ENCODE measurements at places on chromosomes 6 and 20.

GRCh38 chr6:116314218-116314617 is 34.5 kb upstream of the TSPYL1 start:
- DNase-seq, result no peak

GRCh38 chr6:139452148-139452876 is 77.9 kb upstream of the CITED2 start:
- no peak for DNase-seq

DNA sequence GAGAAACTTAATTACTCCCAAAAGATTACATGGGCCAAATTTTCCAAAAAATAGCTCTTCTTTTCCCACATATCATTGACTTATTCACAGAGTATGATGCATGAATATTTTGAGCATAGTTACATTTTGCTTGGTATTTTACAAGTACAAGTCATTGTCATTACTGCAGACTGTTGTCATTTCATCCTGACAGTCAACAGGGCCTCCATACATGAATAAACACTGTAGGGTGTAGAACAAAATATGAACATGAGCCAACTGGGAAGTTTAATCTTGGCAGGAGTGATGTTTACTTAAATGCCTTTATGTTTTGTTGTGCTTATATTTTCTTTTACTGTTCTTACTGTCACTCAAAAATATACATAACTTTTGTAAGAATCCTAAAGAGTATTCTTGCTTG is 340.7 kb downstream of the ADGRB3 start:
- no peak for DNase-seq

GRCh38 chr20:4091490-4092479 is 76.4 kb upstream of the RNF24 start:
- no peak for DNase-seq

GRCh38 chr20:43361526-43361925 is 96.2 kb upstream of the SRSF6 start:
- DNase-seq, result no peak

DNA sequence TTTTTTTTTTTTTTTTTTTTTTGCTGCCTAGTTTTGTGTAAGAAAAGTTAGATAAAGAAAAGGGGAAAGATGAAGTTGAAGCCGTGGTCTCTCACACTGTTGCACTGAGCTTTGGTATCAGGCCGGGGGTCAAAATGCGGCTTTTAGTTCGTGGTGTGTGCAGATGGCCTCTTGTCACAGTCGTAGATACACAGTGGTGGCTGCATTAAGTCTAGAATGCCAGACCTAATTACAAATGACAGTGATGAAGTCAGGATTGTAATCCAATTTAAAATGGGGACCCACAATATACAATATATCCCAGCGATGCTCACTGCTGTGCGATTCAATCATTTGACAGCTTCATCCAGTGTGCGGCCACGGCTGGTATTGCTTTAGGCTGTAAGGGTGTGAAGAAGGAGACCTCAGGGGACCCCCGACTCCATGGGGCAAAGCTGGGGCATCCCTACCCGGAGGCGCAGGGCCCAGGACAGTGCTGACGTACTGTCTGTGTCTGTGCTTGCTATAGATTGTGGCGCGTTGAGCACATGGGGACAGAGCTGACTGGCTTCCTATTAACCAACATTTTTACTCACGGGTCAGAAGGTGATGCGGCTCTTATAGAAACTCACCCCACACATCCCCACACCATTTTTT is 210.0 kb upstream of the SOX4 start:
- no peak for DNase-seq

GRCh38 chr6:133243723-133244305 is 2.7 kb downstream of the EYA4 start:
- no peak for DNase-seq

- no peak for DNase-seq
Measured at GRCh38 chr6:79600812-79601609, 30.1 kb upstream of the SH3BGRL2 start.

GRCh38 chr6:57013521-57013926 is 33.0 kb upstream of the KIAA1586 start:
- no peak for DNase-seq

DNA sequence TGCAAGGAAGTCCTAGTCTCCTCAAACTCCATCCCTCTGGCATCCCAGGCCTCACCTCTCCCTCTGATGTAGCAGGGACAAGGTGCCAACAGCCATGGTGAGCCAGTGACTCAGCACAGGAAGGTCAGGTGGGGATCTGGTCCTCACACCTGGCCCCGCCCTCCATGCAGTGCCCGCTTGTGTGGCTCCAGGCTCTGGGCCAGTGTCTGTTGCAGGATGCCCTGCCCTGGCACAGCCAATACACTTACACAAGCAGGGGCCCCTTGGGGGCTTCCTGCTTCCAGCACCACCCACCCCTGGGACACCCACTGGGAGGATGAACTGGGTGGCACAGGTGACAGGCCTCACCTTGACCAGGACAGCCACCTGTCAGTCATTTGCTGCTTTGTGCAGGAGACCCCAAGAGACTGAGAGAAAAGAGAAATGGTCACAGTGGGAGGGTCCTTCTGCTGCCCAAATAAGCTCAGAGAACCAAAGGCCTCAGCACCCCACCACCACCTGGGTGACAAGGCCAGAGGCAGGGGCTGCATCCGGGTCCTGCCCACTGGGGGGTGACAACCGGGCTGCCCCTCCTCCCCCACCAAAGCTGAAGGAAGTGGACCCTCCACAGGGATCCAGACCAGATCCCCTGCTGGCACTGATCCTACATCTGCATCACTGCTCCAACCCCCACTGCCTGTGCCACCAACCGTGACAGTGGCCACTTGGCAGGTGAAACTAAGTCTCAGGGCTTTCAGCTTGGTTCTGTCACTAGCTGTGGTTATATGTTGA is 658.8 kb upstream of the DEFB115 start:
- no peak for DNase-seq

GRCh38 chr20:24833592-24833991 is 115.5 kb upstream of the CST7 start:
- DNase-seq, result no peak

DNA sequence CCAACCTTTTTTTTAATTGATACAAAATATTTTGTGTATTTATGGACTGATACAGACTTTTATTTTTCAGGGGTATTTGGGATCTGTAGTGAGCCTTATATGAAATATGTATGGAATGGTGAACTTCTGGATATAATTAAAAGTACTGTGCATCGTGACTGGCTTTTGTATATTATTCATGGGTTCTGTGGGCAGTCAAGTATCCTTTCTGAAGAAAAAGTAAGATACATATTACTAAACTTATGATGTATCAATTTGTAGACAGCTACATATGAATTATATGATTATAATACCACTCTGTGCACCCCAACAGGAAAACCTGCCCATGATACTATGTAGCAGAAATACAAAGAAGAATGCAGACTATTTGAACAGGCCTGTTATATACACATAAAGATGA is 47.2 kb downstream of the FIG4 start:
- no peak for DNase-seq

DNA sequence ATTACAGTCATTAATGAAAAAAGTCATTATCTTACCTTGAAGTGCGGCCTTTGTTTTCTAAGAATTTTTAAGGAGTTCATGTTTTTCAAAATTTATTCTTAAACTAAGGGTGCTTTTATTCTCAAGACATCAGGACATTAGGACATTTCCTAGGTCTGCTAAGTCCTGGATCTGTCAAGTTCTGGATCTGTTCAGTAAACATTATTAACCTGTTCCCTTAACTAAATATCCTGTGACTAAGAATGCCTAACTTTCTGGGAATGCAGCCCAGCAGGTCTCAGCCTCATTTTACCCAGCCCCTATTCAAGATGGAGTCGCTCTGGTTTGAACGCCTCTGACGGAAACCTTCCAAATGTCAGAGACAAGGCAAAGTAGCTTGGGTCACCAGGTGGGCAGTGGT is 302.6 kb downstream of the SYNE1 start:
- no peak for DNase-seq

Data from MM.1S (cell line).